ENCODE measurements at places on chromosomes 3 and 15.

GRCh38 chr3:50417637-50418033 is 58.3 kb upstream of the TMEM115 start:
- DNase-seq: no peak

GRCh38 chr3:170598091-170598502 is 12.2 kb upstream of the SLC7A14 start:
- no peak for DNase-seq

DNA sequence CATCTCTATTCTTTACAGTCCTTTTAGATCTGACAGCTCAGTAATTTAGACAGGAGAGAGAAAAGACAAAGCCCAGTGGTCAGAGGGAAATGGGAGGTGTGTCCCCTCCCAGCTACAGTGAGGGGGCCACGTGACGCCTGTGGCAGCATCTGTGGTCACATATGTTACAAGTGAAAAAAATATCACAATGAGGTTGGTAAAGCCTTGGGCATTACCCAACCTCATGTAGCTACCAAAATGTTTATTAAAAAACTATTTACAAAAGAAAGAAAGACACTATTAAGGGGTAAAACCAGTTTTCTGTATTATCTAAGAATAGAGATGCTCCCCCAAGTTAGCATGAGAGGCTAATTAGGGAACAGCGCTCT is 42.9 kb upstream of the PLCL2 start:
- DNase-seq: peak; percentile 75

- DNase-seq: no peak
Observed at GRCh38 chr15:86162641-86163040, 83.0 kb downstream of the AGBL1 start.

DNA sequence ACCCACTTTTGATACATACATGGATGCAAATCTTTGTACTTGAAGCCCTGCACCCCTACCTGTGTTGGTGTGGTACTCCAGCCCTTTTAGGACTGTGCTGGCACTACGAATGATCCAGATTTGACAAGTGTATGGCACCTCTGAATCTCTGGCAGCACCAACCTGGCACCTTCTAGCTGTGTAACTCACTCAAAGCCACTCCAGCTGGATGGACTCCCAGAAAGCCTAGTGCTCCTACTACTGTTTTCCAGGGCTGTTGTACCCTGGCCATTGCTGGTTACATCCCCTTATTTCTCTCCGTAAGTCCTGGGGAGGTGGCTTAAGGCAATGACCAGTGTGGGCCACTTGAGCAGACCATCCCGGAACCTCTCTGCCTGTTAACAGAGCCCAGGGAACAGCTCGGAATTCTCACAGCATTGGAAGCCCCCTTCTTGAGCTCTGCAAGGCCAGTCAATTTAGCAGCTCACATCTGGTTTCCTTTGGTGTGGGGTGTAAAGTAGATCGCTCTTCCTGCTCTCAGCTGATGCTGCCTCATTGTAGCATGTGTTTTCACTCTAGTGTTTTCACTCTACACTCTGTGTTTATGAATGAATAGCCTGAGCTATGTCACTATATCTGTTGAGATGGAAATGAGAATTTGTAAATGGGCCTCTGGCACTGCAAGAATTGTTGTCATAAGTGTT is 12.2 kb downstream of the CALML4 start:
- no peak for DNase-seq

DNA sequence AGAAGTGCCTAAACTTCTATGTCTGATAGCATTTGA is at the start of gene TP63:
TSS of gene TP63 (plus strand) at position 17 of the 36 bp plus-strand sequence. CDS start 127 bp downstream, outside the sequence.
- no peak for DNase-seq

DNA sequence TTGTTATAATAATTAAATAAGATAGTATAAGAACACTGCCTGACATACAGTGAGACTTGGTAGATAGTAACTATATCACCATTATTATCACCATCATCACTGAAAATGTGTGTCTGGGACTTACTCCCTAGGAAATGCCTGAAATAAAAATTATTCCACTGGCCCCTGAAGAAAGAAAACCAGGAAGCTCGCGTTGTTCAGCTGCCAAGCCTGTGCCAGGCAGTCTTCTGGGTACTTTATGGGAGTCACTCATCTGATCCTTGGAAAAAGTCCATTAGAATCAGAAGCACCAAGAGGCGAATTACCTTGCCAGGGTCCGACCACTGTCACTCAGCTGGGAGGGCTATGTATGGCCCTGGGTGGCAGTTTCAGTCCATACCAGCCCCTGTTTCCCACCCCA is 220.3 kb upstream of the TPM1 start:
- DNase-seq: no peak

DNA sequence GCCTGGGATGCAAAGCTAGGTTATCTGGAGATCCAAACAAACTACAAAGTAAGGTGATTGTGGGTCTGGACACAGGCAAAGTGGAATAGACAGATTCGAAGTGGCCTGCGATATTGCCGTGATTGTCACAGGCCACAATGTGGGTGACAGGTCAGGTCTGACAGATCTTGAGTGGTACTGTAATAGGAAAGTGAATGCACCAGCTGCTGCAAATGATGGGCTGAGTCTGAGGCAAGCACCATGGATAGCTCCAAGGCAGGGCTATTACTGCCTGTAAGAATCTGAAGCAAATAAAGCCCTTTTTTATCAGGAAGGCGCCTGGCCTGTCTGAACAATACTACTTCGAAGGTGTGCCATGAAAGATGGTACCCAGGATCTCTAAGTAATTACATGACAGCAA is 10.0 kb downstream of the ARMC8 start:
- DNase-seq: no peak

DNA sequence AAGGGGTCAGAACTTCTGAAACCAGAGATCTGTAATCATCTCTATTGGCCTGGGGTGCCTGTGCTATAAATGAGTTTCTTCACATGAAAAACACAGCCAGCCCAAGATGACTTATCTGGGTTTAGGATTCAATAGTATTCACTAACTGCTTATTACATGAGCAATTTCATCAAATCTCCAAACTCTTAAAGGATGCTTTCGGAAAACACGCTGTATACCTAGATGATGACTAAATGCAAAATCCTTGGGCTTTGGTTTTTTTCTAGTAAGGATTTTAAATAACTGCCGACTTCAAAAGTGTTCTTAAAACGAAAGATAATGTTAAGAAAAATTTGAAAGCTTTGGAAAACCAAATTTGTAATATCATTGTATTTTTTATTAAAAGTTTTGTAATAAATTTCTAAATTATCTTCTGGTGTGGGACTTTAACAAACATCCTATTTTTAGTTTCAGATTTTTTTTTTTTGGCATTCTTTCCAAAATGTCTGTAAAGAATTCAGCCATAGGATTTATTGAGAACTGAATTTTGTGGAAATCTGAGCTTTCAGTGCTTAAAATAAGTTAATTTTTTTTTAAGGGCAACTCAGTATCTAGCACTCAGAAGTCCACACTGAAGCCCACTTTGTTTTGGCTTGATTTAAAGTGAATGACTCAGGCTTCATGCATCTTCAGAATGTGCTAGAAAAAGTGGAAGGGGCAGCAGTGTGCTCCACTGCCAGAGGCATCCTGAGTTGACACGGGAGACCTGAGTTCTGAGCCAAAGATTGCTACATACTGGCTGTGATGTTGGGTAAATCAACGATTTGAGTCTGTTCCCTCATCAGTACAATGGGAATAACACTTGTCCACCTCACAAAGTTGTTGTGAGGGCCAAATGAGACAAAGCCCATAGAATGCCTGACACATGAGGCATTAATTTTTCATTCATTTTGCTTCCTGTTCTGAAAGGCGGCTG is 18.7 kb downstream of the TMEM43 start:
- no peak for DNase-seq

GRCh38 chr3:45952456-45952855 is 9.2 kb downstream of the CXCR6 start:
- DNase-seq: no peak

- DNase-seq: no peak
Observed at GRCh38 chr3:69484507-69485393, 98.9 kb upstream of the FRMD4B start.

GRCh38 chr15:92922418-92923002 is 22.4 kb downstream of the CHD2 start:
- no peak for DNase-seq

DNA sequence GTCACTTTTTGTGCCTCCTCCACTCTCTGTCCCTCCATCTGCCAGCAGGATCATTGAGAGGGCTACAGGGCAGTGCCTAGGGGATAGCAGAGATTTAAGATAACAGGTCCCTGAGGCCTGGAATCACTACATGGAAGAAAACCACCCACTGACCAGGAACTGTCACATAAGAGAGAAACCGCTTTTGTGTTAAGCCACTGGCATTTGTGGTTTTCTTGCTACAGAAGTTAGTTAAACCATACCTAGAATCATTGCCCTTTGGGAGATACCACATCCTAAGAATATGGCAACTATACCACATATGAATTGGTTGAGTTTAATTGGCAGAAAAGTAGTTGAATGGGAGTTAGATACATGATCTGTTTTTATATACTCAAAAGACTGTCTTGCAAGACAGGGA is 112.8 kb upstream of the LPP start:
- DNase-seq: no peak

GRCh38 chr3:46090161-46090591 is 62.9 kb upstream of the XCR1 start:
- DNase-seq: no peak

DNA sequence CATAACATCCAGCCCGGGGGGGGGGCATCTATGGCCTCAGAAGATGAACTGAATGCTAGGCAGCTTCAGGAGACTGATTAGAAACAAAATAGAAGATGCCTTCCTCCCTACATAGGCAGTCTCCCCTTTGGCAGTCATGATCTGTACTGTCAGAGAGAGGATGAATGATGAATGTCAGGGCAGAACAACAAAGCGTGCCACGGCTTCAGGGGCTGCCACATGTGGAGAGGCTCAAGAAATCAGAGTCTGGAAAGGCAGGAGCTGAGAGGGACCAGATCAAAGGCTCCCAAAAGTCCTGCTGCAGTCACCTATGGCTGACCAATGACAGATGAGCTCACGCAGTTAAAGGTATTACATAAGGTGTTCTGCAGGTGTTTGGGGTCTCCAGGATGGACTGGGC is 180.4 kb downstream of the UACA start:
- DNase-seq: no peak

DNA sequence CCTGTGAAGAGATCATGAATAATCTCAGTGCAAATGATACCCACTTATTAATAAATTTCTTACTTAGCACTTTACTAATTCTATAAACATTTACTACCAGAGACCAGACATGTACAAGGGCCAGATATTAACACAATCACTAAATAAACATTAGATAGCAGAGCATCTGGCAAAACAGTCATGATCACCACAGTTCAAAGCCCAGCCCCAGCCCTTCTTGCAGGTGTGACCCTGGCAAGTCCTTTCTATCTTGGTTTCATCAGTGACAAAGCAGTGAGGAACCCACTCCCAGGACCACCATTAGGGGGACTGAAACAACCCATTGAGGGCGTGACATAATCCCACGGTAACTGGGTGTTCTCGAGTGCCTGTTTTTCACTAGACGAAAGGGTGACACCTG is 11.6 kb downstream of the ZXDC start:
- no peak for DNase-seq

DNA sequence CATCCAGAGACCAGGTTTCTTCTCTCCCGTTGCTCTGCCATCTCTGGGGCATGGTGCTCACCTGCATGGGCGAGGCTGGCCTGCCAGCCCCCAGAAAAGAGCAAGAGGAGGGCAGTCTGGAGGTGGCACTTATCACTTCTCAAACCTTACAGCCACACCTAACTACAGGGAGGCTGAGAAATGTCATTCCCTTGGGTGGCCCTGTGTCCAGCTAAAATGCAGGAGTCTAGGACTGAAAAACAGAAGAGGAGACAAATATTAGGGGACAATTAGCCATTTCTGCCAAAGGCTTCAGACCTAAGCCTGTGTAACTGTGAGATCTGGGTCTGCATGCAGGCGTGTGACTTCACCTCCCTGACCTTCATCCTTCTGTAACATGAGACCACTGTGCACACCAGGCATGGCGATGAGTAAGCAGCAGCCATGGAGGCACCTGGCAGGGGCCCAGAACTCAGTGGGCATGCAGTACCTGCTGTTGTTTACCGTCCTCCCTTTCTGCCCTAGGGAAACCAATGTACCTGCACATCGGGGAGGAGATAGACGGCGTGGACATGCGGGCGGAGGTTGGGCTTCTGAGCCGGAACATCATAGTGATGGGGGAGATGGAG is 83.4 kb downstream of the MESD start:
- no peak for DNase-seq

DNA sequence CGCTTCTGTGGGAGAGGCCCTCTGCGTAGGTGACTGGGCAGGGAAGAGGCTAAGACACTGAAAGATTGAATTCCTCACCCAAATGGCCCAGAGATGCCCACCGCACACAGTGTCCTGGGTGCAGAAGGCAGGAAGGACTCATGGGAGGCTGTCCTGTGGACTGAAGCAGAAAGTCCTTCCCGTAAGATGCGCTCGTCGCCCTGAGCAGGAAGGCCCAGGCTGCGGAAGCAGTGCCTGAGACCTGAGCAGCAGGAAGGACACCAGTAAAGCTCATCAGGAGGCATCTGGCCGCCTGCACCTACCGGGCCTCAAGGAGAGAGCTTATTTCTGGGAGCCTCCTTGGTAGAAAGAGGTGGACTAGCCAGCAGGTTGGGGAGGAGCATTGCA is 3.3 kb downstream of the PAK6 start:
- DNase-seq: peak; percentile 60

DNA sequence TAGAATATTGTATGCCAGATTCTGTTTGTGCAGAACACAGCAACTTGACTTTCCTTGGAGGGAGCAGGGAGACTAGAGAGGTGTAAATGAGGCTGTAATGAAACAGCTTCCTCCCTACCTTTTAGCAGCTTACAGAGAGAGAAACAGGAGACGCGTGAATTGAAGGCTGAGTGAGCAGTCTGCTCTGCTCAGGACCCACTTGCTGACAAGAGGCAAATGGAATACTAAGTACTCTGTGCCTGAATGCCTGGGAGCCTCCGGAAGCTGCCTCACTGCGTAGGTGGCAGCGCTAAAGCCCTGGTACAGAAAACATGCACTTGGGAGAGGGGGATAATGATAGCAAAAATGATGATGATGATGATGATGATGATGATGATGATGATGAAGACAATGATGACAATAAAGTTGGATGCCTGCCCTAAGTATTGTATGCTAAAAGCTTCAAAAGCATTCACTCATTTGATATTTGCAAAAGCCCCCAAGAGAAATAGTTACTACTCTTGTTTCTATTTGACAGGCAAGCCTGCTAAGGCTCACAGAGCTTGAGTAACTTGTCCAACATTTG is 548.9 kb downstream of the NTRK3 start:
- no peak for DNase-seq

DNA sequence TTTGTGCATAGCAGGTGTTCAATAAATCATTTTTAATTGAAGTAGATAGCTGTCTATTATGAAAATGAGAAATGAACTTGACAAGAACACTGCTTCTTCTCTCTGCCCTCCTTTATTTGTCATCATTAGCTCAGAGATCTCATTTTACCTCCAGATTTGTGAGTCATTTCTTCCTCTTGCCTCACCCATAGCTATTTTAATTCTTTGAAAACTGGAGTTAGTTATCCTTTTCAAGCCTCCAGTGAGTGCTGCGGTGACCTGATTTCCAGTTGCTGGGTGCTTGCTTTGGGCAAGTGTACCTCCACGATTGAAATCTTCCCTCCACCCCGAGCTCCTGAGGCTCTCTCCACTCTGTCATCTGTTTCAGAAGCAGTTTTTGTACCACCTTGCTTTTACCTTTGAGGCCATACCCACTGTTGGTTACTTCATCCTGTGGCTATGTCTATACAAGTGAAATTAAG is 114.6 kb downstream of the NFKBIZ start:
- peak; percentile 62 for DNase-seq

GRCh38 chr3:189739378-189739777 is 108.2 kb downstream of the TP63 start:
- DNase-seq: no peak
